ENCODE measurements at places on chromosomes 13 and 19.

DNA sequence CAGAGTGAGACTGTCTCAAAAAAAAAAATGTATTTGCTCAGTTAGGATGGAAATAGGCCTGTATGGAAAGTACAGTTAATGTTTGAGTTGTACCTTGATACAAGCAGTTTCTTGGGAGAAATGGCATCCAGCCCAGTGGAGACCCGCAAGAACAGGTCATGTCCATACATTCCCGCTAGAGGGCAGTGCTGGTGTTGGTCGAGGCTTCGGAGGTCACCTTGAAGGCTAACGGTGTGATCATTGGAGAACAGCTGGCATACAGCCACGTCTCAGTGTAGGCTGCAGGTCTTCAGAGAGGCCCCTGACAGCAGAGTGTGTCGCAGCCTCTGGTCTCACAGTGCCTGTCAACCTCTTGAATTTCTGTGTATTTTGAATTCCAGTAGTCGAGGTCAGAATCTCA, 7.5 kb downstream of the ZNF610 start:
- no peak for DNase-seq

GRCh38 chr19:12676384-12676792, 5.3 kb downstream of the DHPS start:
- peak; percentile 68 for DNase-seq

DNA sequence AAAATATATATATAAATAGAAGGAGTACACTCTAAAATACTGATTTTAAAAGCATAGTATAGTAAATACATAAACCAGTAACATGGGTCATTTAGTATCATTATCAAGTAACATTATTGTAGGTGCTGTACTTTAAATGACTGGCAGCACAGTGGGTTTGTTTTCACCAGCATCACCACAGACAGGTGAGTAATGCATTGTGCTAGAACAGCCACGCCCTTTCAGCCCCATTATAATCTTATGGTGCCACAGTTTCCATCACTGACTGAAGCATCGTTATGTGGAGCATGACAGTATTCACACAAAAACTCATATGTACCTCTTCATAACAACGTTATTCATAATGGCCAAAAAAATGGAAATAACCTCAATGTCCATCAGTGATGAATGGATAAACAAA, 88.3 kb downstream of the DHRS12 start:
- DNase-seq = no peak

GRCh38 chr13:81791641-81792040, 1450.7 kb upstream of the SPRY2 start:
- DNase-seq = no peak

- no peak for DNase-seq
Measured at GRCh38 chr19:43354305-43354627, 780 bp downstream of the CD177 start.

- DNase-seq = no peak
Measured at GRCh38 chr13:29210676-29211075, 384.8 kb downstream of the SLC7A1 start.

DNA sequence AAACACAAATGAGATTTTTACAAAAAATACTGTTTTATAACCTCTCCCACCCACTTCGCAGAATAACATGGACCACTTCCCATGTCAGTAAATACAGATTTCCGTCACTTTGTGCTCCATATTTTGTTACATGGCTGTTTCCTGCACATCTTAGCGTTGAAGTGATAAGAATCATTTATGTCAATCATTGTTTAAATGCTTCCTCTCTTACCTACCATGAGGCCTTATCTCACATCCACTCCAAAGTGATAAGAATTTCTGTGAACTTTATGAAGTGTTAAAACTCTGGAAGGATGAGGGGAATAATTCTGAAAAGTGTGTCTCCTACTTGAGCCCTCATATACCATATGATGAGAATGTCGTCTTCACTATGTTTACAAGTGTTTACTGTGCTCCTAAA, 36.6 kb upstream of the IL17D start:
- DNase-seq = no peak

- DNase-seq = no peak
Measured at GRCh38 chr13:63198071-63198470, 1782.4 kb upstream of the PCDH20 start.

GRCh38 chr13:85497652-85498051, 301.6 kb downstream of the SLITRK6 start:
- DNase-seq = no peak

DNA sequence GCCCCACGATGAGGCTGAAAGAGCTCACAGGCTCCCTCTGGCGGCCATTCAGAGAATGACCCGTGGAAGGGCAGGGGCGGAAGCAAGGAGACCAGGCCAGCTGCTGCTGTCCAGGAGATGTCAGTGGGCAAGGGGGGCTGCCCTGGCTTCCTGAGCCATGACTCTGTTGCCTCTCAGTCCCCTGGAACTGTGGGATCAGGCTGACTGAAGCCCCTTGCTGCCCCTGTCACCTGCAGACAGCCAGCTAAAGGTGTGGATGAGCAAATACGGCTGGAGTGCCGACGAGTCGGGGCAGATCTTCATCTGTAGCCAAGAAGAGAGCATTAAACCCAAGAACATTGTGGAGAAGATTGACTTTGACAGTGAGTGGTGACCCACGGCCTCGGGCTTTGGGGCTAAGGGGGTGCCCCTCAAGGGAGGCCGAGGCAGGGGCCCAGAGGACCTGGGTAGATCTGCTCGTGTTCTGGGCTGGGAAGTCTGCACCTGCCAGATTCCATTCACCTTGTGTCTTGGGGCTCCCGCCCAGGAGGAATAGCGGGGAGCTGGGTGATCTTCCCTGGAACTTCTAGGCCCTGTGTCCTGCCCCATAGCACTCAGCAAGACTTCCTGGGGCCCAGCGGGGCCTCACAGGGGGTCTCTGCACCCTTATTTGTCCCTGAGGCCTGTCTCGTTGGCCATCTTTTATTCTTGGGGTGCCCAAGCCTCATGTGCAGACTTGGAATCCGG, 12.5 kb upstream of the ACTN4 start:
- DNase-seq = peak; percentile 69

- DNase-seq = no peak
Measured at GRCh38 chr13:29799041-29799440, 51.4 kb downstream of the UBL3 start.

GRCh38 chr19:50368649-50369570, 3.5 kb upstream of the NAPSA start:
- DNase-seq = no peak

- DNase-seq = no peak
Measured at GRCh38 chr13:103859952-103860351, 793.7 kb upstream of the SLC10A2 start.

DNA sequence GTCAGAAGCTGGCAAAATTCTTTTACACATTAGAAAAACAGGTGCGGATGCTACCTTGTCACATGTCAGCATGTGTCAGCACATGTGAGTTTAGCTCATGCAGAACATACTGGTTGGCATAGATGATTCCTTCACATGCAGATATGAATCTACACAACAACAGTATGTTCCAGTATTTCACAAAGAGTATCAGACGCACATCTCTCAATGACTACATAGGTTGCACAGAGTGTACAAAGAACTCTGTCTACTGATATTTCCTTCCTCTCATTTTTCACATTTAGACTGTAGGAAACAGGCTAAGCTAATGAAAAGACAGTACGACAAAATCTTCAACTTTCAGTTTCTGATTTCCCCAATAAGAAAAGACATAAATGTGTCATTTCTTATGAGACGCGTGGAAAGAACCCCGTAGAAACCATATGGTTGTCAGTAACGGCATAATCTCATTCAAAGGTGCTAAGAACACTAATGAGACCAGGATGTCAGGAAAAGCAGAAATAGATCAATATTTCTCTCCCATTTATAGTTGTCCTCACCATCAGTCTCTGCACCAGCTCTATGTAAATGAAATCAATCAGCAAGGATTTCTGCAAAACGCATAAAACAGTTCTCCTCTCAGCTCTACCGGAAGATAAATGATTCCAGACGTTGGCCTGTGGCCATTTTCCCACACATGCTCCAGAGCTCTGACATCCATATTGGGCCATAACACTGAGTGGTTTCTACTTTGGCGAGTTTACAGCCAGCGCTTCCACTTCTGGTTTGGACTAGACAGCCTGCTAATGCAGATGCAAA, 81.2 kb downstream of the STARD13 start:
- no peak for DNase-seq

DNA sequence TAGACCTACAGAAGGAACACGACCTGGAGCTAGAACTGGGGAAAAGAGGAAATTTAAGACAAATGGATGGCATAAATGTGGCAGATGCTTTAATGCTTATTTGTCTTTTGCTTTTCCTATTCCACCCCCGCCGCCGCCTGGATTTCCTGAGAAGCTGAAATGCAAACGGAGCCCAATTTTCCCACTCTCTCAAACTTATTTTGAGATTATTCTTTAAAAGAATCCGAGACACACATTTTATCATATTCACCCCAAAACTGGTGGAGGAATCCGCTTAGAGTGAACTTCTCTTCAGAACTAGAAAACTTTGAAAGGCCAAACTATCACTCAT, 5.8 kb downstream of the POU4F1 start:
- DNase-seq = no peak

- DNase-seq = no peak
Measured at GRCh38 chr13:25868490-25868889, 183.3 kb downstream of the SHISA2 start.

DNA sequence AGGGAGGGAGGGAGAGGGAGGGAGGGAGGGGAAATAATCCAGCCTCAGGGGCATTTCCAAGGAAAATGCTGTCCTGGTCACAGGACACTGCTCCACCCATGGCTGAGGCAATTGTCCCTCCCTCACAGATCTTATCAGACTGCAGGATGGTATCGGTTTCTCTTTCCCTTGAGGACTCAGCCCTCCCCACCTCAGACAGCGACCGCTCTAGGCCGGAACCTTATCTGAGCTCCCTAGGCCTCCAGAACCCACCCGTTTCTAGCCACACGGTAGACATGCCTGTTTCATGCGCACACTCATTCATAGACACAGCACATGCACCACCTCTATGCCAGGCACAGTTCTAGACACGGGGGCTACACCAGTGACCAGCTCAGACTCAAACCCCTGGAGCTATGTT, 10.0 kb upstream of the IZUMO2 start:
- no peak for DNase-seq

DNA sequence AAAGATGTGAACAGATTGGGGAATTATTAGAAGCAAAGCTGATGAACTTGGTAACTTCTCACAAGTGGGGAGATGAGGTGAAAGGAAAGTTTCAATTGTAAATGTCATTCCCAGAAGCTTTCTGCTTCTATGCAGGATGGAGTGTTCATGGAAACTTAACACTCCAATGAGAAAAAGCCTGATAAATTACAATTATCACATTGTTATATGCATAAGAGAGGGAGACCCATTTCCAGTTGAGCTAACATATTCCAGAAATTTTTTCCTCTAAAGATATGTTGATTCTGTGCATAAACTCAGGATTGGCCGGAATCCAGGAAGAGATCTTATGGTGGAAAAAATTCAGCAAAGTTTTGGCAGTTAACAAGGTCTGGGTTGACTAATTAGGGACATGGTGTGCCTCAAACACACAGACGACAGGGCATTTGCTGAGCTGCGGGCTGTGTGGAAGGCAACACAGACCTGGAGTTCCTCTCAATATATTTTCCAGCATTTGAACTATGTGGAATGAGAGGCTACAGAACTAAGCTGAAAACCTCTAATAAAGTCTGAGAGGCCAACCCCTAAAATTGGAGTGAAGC, 64.9 kb upstream of the FGF14 start:
- no peak for DNase-seq

DNA sequence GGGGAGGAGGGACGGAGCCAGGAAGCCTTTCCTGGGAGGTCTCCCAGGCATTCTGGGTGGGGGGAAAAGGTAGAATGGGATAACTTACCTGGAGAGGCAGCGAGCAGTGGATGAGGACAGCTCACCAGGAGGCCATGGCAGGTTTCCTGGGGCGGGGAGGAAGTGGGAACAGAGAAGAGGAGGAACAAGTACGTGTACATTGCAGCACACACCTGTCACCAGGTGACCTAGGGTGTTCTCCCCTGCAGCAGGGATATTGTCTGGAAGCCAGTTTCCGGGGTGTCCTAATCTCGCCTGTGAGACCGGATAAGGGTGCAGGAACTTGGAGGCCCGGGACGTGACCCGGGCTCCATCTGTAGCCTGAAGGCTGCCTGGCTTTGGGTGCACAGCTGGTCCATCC, at the start of gene FUT3:
TSS of gene FUT3 (minus strand) at position 148 of the 400 bp plus-strand sequence.
- DNase-seq = no peak

GRCh38 chr13:68358294-68358705, 1128.2 kb upstream of the PCDH9 start:
- DNase-seq = no peak

- DNase-seq = no peak
Measured at GRCh38 chr19:23957660-23958281, 43.1 kb downstream of the ZNF726 start.

DNA sequence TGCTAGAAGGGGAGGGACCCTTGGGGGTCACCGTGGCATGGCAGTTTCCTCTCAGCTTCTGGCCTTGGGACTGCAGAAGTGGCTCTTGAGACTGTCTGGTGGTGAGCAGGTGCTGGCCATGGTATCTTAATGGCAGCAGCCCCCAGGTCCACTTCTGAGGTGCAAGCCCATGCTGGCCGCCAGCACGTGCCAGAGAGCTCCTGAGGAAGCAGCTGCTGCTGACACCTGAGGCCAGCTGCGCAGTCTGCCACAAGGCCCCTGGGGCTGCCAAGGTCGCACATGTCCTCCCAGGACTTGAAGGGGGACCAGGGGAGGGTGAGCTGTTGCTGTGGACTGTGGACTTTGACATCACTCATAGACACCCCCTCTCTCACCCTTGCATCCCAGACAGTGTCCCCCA, 48.0 kb downstream of the NFIX start:
- no peak for DNase-seq

- no peak for DNase-seq
Measured at GRCh38 chr19:7441468-7442146, 47.2 kb downstream of the PEX11G start.

- no peak for DNase-seq
Measured at GRCh38 chr19:17915940-17916593, 16.7 kb upstream of the CCDC124 start.

DNA sequence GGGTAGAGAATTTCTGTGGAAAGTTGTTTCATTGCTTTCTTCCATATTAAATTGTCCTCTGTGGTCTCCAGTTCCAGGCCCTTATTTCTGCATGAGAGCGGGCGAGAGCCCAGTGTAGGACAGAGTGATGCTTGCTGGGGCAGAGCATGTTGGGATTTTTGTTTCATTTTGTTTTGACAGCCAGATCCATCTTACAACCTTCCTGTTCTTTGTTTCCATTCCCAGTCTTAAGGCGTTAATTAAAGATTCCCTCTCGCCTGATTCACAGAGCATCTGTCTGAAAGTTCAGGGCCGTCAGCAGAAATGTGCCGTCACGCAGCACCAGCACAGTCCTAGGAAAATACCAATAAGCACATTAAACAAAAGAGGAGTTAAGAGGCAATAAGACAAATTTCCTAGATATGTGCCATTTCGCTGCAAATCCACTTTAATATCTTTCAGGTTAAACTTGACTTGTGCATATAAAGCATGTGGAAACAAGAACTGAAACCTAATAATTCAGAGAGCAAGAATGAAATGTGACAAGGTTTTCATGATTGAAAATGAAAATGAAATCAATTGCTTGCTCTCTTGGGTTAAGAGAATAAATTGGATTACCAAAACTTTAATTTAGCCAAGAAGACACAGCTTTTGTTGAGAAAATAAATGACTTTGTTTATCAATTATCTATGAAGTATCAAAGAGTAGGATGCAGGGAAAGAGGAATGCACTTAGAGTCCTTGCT, 210.7 kb upstream of the SLC10A2 start:
- DNase-seq = no peak

Measured in GM19239 (cell line).